ENCODE measurements at places on chromosomes 13 and 19. TPM values are rescaled to one million over a fixed set of nuclear protein-coding genes. Genes with fewer than 3 reads are reported as not detected.

The ZNF606 gene
- 19.3 TPM for total RNA-seq

The CYP4F2 gene
- total RNA-seq: not detected

The GRIK5 gene
- 0.26 TPM for total RNA-seq

The SELENOV gene
- not detected for total RNA-seq

The PSG2 gene
- not detected for total RNA-seq

The ALOX5AP gene
- not detected for total RNA-seq

The CGB3 gene
- total RNA-seq: not detected

The RAB3D gene
- 12.9 TPM for total RNA-seq

The PLPPR3 gene
- total RNA-seq: 0.39 TPM

The RASIP1 gene
- 1.3 TPM for total RNA-seq

The C19orf73 gene
- total RNA-seq: 0.65 TPM

The POU2F2 gene
- total RNA-seq: 0.39 TPM

The OR7A5 gene
- not detected for total RNA-seq

The ZNF468 gene
- total RNA-seq: 24.3 TPM

The SIGLEC11 gene
- total RNA-seq: not detected

The ZNF709 gene
- total RNA-seq: 7.7 TPM

The IRGC gene
- total RNA-seq: not detected

The CRLF1 gene
- 49.8 TPM for total RNA-seq

The KLK10 gene
- total RNA-seq: not detected

The PALM3 gene
- under 0.01 TPM for total RNA-seq

Measured in articular chondrocyte of knee joint (primary cell).